ENCODE measurements at places on chromosomes 2 and 18.

DNA sequence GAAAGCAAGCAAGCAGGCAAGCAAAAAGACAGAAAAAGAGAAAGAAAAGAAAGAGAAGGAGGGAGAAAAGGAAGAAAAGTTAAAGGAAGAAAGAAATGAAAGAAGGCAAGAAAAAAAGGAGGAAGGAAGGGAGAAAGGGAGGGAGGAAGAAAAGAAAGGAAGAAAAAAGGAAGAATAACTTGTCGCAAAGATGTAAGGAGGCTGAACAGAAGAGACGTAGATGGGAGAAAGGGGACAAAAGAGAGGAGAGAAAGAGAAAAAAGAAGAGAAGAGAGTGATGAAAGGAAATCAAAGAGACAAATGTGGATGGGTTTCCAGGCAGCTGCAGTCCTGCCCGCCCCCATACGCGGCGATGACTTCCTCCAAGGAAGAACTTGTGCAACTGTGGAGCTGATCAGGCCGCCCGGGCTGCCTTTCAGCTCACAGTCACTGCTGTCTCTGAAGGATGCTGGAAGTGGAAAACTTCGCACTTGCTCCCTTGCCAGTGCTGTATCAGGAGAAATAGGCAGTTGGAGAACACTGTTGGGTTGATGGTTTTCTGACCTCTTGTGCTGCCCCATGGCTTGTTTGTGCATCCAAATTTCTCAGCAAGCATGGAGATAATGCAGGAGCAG, 52.9 kb downstream of the TRIB2 start:
- DNase-seq: no peak

DNA sequence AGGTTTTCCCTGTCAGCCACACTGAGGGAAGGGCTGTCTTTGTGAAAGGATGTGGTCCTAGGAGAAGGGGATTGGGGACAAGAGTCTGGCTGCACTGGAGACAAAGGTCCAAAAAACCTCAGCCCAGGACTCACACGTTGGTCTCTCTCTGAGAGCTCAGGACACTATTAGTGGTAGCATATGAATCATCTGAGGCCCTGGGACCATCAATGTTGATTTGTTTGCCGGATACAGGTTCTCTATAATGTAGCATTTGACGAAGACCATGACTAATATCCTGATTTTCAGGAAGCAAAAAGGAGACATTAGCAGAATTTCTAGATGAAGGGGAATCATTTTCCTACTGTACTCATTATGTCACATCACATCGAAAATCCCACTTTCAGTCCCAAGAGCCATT, 22.2 kb upstream of the DNAH6 start:
- DNase-seq: no peak

DNA sequence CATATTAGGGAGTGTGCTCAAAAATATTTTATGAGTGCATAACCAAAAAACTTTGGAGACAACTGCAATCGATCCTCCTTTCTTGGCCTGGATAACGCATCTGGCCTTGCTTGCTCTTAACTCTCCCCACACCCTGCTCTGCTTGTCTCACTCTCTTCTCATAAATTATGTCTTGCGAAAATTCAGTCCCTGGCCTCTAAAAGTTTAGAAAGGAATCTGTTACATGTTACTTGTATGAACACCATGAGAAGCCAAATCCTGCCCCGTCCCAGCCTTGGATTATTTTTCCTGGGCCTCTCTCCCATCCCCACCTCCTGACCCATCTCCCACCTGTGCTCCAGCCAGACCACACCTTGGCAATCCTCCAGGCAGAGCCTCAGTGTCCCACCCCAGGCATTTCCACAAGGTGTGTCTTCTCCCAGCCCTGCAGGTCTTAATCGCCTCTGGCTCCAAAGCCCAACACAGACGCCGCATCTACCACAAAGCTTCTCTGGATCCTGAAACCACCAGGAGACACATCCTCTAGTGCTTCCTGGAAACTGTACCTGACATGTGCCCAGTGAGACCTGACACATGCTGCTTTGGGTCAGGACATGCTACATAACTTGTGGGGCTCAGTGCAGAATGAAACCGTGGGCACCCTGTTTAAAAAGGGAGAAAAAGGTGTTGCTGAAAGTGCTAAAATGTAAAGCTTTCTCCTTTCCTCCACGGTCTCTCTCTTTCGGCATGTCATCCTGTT, 99.6 kb upstream of the ST3GAL5 start:
- DNase-seq: no peak

GRCh38 chr2:134253117-134253704, 661 bp upstream of the MGAT5 start:
- no peak for DNase-seq

GRCh38 chr2:52765735-52766134, 1001.9 kb upstream of the CHAC2 start:
- no peak for DNase-seq

- DNase-seq: no peak
These were observed at the start of gene ZNF385B for GRCh38 chr2:179861416-179862067. Gene ZNF385B, minus strand, starts transcription at chr2:179861612.

DNA sequence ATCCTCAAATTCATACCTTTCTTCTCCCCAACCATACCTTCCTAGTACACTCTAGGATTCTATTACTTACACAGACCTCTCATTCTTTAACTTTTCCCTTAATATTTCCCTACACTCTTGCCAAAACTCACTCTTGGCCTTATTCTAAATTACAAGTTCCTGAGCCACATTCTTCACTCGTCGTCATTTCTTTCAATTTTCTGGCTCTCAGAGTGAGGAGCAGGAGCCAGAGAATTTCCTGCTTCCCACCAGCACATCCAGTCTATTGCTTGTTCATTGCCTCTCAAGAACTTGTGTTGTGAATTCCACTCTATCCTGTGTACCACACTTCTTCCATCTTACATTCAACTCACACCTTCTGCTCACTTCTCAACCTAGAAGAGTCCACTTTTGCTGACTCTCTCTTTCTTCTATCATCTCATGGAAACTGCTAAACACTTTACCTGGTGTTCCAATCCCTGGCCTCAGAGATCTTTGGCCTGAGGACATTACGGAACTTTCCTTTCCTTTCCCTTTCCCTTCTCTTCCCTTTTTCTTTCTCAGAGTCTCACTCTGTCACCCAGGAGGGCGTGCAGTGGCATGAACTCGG, 171.6 kb downstream of the PLCL1 start:
- DNase-seq: no peak
